Heart left ventricle (tissue), 16 donors: ENCODE measurements at places on chromosomes 16 and 17. TPM values are rescaled to one million over a fixed set of nuclear protein-coding genes. Genes with fewer than 3 reads are reported as not detected.

HSPB9 gene
- not detected for total RNA-seq

DNA sequence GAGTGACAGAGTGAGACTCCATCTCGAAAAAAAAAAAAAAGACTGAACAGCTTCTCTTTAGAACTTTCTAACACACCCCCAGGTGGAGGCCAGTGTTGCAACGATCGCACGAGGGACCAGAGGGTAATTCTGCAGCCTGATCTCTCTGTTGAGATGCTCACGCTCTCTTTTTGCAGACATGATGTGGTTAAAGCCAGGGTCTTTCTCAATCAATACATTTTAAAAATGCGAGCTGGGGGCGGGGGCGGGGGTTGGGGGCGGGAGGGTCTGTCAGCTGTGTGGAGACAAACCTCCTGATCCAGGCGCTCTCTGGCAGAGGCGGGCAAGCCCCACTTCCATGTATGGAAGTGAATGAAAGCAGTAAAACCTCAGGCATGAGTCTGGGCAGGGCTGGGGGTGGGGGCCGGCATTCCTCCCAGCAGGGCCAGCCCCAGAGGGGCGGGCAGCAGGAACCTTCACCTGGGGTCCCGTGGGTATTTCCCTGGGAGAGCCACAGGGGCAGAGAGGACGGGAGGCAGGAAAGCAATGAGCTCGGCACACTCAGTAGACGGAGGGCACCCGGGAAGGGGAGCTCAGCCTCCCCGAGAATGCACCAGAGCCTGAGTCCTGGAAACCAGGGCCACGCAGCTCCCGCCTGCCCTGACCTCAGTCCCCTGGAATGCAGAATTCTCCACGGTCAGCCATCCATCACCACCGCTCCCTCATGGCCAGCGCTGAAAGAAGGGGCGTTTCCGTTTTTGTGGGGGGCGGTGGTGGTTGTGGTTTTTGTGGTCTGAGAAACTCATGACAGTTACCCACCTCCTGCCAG, 28.0 kb downstream of the NXN start:
- H3K27ac ChIP-seq: no peak overlapping the region
- DNase-seq: peak; percentile 61
- no peaks in the 10 kb centered on the region for H3K36me3 ChIP-seq
- no peaks in the 10 kb centered on the region for H3K27me3 ChIP-seq

HASPIN gene
- 0.32 TPM for total RNA-seq

DNA sequence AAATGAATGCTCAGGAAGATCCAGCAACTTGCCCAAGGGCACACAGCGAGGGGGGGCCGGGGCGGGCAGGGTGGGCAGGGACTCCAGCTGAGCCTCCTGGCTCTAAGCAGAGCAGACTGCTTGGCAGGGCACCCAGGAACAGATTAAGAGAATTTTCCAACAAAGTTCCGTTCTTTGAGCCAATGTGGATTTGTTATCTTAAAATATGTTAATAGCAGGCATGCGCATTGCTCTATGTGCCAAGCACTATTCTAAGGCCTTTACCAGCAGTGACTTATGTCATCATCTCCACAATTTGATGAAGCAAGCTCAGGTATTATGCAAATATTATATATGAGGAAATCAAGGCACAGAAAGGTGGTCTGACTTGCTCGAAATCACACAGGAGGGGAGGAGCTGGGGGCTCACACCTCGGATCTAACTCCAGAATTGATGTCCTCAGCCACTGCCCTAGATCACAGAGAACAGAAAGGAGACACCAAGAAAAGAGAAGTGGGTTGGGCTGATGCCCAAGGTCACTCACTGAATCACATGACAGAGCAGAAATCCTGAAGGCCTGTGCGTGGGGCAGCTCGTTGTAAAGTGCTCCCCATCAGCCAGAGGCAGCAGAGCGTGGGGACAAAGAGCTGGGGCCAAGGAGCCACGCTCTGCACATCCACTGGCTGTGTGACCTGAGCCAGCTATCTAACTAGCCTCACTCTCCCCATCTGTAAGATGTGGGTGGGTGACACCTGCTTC, 23.2 kb upstream of the MEAK7 start:
- H3K27me3 ChIP-seq: no peaks in the 10 kb centered on the region
- H3K27ac ChIP-seq: peak overlapping the region; percentile 70
- peak overlapping the region; percentile 35 for H3K4me3 ChIP-seq

DNA sequence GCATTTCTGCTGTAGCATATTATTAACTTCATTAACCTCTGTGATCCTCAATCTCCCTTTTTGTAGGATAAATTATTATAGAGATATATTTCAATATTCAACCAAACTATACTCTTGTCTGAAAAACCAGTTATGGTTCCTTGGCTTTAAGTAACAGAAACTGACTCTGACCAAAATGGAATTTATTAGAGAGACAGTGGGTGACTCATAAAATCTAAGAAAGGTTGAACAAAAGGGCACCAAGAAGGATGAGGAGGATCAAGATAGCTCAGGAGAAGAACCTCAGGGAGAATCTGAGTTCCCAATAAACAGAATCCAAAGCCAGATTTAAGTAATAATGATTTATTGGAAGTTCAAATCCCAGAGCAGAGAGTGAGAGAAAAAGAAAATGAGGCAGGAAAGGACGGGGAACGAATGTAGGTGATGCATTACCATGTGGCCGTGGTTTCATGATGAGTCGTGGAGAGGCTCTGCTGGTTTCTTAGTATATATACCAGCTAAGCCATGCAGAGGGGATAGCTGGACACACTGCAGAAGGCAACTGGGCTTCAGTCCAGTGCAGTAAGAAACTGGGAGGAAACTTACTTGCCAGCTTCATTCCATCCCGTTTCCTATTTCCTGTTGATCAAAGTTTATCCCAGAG, 151.5 kb upstream of the GOT2 start:
- no peak for DNase-seq
- H3K4me3 ChIP-seq: no peak overlapping the region
- H3K4me1 ChIP-seq: no peaks in the 10 kb centered on the region
- H3K27me3 ChIP-seq: no peaks in the 10 kb centered on the region
- no peak overlapping the region for H3K27ac ChIP-seq

- H3K27me3 ChIP-seq: no peaks in the 10 kb centered on the region
- no peak overlapping the region for H3K27ac ChIP-seq
- H3K4me3 ChIP-seq: no peak overlapping the region
- DNase-seq: no peak
These were observed 16.1 kb downstream of the AMFR start for GRCh38 chr16:56409195-56409594.

DNA sequence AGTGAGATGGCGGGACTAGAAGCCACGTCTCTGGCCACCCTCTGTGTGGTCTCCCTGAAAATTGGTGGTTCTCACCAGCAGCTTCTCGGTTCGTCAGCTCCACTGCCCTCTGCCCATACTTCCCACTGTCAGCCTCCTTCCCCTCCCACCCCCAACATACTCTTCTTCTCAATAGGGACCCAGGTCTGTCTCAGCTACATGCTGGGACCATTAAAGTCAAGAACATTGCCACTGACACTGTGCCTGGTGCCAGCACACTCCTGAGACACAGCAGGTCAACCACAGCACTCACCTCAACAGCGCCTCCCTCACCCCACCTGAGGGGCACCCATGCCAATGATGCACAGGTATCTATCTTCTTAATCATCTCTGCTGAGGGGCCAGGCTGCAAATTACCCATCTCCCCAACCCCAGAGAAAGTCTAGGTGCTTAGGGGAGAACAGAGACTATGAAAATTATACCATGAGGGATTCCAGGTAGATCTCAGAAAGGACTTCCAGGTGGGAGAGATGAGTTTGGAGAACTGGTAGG, 1.3 kb downstream of the PLXDC1 start:
- peak overlapping the region; percentile 35 for H3K27ac ChIP-seq
- peak overlapping the region; percentile 95 for H3K4me3 ChIP-seq
- DNase-seq: no peak
- H3K27me3 ChIP-seq: peaks cover 8% of the 10 kb centered on the region
- H3K4me1 ChIP-seq: peaks cover 5% of the 10 kb centered on the region

GRCh38 chr17:34703533-34703932, 124.2 kb downstream of the TMEM132E start:
- no peak overlapping the region for H3K4me3 ChIP-seq
- H3K27me3 ChIP-seq: peaks cover 4% of the 10 kb centered on the region
- no peak overlapping the region for H3K27ac ChIP-seq
- no peak for DNase-seq
- no peaks in the 10 kb centered on the region for H3K4me1 ChIP-seq

GRCh38 chr16:8044796-8045195, 545.5 kb downstream of the TMEM114 start:
- no peak overlapping the region for H3K27ac ChIP-seq
- no peak overlapping the region for H3K4me3 ChIP-seq
- no peaks in the 10 kb centered on the region for H3K36me3 ChIP-seq
- DNase-seq: no peak
- H3K4me1 ChIP-seq: no peaks in the 10 kb centered on the region

- H3K4me1 ChIP-seq: peaks cover 6% of the 10 kb centered on the region
- no peak overlapping the region for H3K4me3 ChIP-seq
- H3K27ac ChIP-seq: no peak overlapping the region
- DNase-seq: no peak
These were observed 2.3 kb upstream of the HSD3B7 start for GRCh38 chr16:30982548-30983288.

C17orf100 gene
- total RNA-seq: 0.63 TPM

TMC5 gene
- total RNA-seq: not detected

DNA sequence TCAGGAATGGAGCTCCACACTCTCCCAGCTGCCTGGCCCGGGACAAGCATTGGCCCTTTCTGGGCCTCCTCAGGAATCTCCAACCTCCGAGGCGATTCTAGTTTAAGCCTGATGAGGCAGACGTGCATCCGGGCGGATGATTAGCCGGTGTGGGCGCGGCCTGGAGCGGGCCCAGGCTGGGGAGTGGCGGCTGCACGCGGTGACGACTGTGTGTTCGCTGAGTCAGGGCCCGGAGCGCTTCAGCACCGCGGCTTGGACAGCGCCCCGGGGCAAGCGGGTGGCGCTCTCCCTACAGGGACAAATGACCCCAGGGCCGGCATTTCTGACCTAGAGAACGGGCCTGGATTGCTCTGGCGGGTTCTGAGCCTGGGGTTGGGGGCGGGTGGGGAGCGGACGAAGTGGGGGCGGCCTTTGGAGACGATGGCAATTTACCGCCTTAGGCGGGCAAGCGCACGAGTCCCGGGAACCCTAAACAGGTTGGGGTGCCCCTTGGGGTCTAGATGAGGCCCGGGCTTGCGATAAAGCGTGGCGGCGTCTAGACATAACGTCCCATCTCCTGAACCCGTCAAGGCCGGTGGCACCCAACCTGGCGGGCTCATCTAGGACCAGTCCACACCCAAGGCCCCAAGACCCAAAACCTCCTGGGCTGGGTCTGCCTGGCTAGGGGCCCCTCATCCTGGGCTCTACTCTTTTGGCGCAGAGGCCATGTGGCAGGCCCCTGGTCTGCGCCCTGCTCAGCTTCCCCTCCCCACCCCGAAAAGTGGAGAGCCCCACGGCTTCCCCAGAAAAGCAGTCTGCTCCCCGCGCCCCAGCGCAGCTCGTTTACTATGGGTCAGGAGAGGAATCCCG, 22.3 kb upstream of the ZNHIT3 start:
- H3K4me1 ChIP-seq: no peaks in the 10 kb centered on the region
- no peak overlapping the region for H3K27ac ChIP-seq

DNA sequence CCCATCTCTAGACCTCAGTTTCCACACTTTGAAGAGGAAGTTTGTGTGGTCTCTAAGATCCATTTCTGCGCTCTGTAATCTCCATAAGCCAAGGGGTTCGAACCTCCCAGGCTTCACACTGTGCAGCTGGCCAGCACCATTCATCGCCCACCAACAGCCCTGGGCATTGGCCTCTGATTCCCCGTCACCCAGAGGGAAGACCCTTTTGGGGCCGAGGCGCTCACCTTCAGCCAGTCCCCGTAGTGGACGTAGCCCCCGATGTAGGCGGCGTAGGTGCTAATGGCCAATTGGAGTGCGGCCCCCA, 678 bp downstream of the TMEM101 start:
- peak overlapping the region; percentile 97 for H3K4me3 ChIP-seq
- H3K36me3 ChIP-seq: peaks cover 16% of the 10 kb centered on the region
- peak overlapping the region; percentile 79 for H3K27ac ChIP-seq
- H3K27me3 ChIP-seq: no peaks in the 10 kb centered on the region
- DNase-seq: no peak

TGFB1I1 gene
- total RNA-seq: 37.7 TPM

TAT gene
- not detected for total RNA-seq
